Germinal center (tissue), 1 donor: ENCODE measurements at places on chromosomes 11 and 22.

GRCh38 chr11:60848714-60849151, 6.8 kb downstream of the CCDC86 start:
- no peak for DNase-seq

DNA sequence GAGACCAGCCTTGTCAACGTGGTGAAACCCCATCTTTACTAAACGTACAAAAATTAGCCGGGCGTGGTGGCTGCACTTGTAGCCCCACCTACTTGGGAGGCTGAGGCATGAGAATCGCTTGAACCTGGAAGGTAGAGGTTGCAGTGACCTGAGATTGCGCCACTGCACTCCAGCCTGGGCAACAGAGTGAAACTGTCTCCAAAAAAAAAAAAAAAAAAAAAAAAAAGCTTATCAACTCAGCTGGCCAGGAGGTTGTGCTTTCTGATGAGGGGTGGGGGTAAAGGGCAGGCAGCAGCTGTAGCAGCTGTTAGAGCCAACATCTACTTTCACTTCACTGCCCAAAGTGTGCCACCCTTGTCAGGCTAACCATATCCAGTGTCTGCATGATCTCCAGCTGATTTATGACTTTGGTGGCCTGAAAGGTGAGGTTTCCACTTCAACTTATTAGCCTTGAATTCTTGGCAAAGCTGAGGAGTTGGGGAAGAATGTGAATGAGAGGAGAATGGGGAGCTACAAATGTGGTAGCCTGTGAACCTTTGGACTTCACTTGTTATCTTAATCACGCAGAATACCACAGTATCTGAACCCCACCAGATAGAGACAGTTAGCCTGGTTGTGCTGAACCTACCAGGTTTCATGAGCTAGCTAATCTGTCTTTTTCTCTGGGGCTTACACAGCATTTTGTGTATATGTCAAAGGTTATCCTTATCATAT, 19.6 kb downstream of the RNF121 start:
- DNase-seq, result no peak

DNA sequence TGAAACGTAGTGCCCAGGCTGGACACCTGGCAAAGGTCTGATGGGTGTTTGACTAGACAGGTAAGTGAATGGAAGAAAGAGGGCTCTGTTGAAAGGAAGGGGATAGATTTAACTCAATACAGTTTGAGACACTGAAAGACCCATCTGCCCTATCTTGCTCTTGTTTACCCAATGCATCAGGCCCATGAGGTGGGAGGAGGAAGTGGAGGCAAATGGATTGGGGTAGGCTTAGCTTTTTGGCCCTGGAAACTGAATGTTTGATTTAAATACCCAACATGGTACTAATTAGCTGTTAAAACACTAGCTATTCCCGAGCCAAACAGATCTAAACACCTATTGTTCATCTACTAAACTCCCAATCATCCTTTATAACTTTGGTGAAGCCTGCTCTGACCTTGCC, 3.5 kb upstream of the UVRAG start:
- no peak for DNase-seq

DNA sequence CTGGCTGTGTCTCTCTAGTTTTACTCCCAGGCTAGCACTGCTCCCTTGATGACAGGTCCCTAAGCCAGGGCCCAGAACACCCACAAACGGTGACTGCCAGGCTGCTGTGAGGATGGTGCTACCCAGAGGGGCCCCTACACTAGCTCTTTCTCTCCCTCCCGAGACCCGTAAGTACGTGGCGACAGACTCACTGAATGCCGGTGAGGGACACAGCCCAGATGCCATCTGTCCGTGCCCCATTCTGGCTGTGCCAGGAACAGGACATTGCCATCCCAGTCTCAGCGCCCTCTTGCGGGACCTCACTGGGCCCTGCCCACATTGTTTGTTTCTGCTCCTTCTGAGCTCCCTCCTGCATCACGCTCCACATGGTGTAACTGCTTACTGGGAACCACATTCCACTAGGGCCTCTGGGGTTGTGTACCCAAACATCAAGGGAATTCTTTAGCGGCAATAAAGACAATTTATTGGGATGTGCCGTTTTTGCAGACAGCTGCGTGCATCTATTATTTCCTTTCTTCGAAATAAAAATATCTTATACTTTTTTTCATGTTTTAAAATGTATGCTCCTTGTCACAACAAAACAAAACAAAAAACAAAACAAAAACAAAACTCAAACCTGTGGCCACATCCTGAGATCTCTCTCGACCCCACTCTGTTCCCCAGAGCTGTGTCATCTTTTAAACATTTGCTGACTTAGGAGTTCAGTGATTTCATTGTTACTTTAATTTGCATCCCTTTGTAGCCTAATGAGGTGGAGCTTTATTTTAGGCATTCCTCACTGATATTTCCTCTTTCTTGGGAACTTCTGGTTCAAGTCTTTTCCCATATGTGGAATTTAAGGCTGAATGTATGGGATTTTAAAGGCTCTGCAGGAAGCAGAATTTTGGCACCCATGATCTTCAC, 4.4 kb upstream of the TPCN2 start:
- DNase-seq, result no peak

- DNase-seq, result no peak
These were observed 175.7 kb downstream of the SHANK2 start for GRCh38 chr11:71076525-71077304.

- no peak for DNase-seq
These were observed 20.8 kb downstream of the ABTB2 start for GRCh38 chr11:34337016-34337415.

DNA sequence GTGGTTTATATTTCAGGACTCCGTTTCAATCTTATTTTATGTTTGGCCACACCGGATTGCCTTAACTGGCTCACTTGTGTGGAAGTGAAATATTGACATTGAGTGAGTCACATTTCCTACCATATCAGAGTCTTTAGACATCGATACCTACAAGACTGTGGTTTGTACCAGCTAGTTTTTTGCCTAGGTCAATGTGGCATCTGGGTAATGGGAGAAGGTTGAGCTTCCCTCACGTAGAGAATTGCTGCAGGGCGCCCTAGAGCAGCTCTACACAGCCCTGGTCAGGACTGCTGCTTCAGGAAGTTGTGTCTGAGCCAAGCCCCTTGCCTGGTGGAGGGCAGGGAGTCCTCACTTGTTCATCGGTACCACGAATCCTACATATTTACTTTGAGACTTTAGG, 1.6 kb downstream of the GRAMD1B start:
- DNase-seq, result no peak
